Activated CD4-positive, alpha-beta memory T cell treated with anti-CD3 and anti-CD28 coated beads, Interleukin-2, amount 10 ng/mL, durations not matched to agents 7 days and 5 days (primary cell): ENCODE measurements at places on chromosomes 13 and 19. TPM values are rescaled to one million over a fixed set of nuclear protein-coding genes. Genes with fewer than 3 reads are reported as not detected.
A peak's percentile ranks its signal among the peaks of the same experiment; 100 is the strongest.

The CPAMD8 gene
- 1.2 TPM for total RNA-seq

DNA sequence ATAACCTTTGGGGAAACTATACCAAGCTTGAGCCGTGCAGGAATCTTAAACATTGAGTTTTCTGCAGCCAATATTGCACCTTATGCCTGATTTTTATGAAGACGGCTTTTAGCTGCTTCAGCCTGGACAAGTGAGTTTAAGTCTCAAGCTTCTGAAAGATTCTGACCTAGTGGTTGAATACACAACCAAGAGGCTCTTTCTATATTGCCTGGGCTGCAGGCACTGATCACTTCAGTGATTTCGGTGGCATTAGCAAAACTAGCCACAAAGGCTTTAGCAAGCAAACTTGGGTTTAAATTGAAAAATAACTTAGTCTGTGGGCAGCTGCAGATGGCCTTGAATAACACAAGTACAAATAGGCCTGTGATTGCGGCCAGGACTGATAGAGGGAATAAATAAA, 29.3 kb upstream of the RFXAP start:
- DNase-seq, result no peak

The NKPD1 gene
- total RNA-seq, result 0.10 TPM

The ADGRE2 gene
- 0.48 TPM for total RNA-seq

- DNase-seq, result no peak
These were observed 18.1 kb downstream of the GADD45B start for GRCh38 chr19:2494084-2494446.

DNA sequence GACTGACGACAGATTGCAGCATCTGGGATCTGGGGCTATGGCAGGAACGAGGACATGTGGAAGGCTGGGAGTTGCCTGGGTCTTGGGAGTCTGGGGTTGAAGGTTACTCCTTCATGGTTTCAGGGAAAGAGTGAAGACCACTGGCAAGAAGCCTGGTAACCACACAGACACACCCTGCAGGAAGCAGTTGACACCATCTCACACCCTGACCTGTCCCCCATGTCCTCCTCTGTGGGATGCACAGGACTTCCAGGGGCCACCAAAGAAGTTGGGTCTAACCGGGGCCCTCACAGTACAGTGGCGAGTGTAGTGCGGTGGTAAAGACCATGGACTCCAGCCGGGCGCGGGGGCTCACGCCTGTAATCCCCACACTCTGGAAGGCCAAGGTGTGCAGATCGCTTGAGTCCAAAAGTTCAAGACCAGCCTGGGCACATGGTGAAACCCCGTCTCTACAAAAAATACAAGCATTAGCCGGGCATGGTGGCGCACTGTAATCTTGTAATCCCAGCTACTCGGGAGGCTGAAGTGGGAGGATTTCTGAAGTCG, 10.6 kb upstream of the FFAR2 start:
- no peak for DNase-seq

- no peak for DNase-seq
These were observed 31.8 kb downstream of the GJA3 start for GRCh38 chr13:20129076-20129475.

DNA sequence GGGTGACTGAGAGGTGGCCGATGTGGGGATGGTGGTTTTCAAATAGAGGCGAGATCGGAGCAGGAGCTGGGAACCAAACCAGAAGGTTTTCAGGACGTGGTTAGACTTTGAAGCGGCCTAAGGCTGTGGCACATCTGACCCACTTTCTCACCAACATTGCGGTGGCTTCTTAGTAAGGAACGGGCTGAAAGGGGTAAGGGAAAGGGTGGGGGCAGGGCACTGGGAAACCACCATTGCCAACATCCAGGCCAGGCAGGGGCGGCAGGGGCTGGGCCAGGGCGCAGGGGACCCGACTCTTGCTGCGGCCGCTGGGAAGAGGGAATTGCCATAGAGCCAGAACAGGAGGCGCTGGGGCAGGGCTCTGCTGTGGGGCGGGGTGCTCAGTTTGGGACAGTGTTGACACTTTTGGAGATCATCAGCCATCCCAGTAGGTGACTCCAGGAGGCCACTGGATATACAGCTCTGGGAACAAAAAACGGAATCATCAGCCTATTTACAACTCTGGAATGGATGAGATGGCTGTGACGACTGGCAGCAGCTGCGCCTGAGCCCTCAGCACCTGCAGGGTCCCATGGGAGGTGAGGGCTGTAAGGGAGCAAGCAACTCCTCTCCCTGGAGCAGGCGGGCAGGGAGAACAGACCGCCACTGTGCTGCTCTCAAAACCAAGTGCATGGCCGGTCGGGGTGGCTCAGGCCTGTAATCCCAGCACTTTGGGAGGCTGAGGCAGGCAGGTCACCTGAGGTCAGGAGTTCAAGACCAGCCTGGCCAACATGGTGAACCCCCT, 52.2 kb downstream of the IRS2 start:
- no peak for DNase-seq

- no peak for DNase-seq
These were observed 6.6 kb downstream of the COLGALT1 start for GRCh38 chr19:17562097-17562496.

The FAM216B gene
- total RNA-seq, result not detected

DNA sequence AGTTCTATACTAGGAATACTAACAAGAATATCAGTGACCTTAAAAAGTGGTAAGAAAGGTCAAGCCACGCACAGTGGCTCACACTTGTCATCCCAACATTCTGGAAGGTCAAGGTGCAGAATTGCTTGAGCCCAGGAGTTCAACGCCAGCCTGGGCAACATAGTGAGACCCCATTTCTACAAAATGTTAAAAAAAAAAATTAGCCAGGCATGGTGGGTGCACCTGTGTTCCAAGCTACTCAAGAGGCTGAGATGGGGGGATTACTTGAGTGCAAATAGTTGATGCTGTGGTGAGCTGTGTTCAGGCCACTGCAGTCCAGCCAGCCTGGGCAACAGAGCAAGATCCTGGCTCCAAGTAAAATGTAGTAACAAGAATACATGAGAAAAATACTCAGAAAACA, 61.8 kb downstream of the PCDH9 start:
- no peak for DNase-seq

The LRRC25 gene
- total RNA-seq, result not detected

DNA sequence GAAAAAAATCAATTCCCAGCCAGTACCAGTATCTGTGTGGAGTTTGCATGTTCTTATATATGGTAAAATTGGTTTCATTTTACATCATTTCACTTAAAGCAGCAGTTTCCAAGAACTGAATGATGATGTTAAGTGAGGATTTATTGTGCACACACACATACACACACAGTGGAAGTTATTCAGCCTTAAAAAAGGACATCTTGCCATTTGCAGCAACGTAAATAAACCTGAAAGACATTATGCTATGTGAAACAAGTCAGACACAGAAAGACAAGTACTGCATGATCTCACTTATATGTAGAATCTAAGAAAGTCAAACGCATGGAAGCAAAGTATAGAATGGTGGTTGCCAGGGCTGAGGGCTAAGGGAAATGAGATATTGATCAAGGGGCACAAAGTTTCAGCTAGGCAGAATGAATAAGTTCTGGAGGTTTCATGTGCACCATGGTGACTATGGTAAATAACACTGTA, 5.3 kb downstream of the SIGLECL1 start:
- DNase-seq, result peak; percentile 49

- no peak for DNase-seq
These were observed 157.5 kb downstream of the RGCC start for GRCh38 chr13:41614671-41615527.

DNA sequence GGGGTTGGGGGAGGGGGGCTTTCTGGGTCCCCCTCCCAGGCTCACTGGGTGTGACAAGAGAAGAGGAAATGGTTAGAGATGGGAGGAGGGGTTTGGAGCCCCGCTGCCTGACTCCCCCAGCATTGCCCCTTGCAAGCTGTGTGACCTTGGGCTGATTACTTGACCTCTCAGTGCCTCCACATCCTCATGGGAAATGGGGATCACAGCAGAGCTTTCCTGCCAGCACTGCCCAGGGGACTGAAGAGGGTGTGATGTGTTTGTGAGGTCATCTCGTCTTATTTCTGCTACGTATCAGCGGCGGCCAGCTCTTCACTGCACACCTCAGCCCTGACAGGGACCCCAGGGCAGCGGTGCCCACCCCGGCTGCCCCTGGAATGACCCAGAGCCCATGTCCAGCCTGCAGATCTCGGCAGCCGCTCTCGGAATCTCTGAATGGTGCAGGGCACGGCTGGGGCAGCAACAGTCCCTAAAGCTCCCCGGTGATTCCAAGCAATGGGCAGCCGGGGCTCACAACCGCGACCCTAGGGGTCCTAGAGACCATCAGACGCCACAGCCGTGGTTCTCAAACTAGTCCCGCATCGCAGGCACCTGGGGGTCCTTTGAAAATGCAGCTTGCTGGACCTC, 8.4 kb downstream of the PNMA8B start:
- DNase-seq, result no peak

DNA sequence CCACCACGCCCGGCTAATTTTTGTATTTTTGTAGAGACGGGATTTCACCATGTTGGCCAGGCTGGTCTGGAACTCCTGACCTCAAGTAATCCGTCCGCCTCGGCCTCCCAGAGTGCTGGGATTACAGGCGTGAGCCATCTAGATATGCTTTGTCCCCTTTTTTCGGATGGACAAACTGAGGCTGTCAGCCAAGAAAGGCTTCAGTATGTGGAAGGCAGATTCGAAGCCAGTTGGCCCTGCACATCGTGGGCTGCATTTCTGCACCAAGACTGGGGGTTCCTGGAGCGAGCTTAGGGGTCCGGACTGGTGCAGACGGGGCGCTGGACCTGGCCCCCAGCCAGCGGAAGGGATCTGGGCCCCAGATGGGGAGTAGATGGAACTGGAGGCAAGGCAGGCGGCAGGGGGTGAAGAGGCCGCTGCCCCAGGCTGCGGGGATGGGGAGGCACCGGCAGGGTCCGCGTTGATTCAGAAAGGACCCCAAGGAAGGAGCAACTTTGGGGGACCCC, 9.7 kb upstream of the JUND start:
- peak; percentile 45 for DNase-seq

The TMIGD2 gene
- 2.6 TPM for total RNA-seq

DNA sequence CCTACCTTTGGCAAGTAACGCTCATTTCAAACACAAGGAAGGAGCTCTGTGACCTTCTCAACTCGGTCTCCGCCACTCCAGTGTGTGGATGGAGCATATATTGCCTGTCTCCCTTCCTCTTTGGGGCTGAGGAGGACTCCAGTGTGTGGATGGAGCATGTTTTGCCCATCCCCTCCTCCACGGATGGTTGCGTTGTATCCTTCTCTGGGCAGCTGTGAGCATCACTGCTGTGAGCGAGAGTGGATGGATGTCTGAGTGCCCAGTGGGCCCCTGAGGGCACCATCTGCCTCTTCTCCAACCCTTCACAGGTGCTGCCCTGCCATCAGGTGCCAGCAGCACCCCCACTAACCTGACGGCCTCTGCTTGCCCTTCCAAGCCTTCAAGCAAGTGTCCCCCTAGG, 186.2 kb downstream of the TEX29 start:
- DNase-seq, result no peak

DNA sequence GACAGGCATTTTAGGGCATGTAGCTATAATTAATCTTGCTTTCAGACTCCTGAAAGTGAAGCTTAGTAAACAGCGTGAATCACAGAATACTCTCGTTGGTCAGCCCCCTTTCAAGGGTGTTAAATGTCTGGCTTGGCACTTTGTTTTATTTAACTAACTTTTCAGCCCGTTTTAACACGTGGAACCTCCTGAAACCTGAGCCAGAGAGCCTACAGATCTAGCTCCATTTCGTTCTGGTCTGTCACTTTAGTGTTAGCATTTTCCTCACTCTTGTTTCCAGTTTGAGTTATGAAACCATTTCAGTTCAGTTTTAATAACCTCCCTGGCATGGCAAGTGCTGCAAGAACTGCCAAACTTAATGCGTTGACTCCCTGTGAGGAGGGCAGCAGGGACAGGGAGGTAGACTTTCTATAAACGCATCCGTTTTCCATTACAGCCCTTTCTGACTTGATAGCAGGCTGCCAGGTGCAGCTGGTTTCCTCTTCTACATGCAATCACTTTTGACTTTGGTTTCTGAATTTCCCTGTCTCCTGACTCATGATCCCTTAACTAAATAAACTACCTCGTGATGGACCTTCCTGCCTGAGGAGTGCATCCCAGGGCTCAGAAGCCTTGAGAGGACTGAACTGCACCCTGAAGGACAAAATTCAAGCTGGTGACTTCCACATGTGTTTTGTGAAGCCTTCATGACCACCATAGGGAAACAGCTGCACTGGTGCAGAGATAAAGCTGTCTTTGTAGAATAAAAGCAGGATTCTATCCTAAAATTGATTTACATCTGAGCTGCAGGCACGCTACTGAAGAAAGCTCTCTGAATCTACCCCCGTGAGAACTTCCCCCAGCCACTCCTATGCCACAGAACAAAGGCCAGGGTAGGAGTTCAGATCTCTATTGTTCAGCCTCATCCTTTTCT, 192.6 kb downstream of the DLEU7 start:
- DNase-seq, result no peak

The ZNF473 gene
- 8.1 TPM for total RNA-seq

- no peak for DNase-seq
These were observed 44.5 kb downstream of the TMEM255B start for GRCh38 chr13:113803409-113804016.

DNA sequence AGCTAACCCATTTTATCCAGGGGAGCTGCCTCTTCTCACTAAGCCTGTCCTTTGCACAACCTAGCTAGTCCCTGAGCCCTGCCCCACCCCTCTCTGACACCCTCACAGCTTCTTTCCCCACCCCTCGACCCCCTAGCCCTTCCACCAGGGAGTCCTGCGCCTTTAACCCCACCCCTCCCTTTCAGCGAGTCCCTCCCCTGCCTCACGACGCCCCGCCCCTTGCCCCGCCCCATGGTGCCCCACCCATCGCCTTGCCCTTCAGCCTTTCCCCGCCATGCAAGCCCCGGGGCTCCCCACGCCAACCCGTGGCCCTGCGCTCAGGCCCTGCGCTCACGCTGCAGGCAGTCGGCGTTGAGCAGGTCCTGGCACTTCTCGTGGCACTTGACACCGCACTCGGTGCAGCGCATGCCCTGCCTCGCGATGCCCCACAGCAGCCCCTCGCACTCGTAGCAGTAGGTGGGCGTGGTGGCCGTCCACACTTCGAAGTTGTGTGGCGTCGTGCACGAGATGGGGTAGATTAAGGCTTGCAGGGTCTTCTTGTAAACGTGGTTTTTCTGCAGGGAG, 40.0 kb downstream of the UNC13A start:
- DNase-seq, result no peak

DNA sequence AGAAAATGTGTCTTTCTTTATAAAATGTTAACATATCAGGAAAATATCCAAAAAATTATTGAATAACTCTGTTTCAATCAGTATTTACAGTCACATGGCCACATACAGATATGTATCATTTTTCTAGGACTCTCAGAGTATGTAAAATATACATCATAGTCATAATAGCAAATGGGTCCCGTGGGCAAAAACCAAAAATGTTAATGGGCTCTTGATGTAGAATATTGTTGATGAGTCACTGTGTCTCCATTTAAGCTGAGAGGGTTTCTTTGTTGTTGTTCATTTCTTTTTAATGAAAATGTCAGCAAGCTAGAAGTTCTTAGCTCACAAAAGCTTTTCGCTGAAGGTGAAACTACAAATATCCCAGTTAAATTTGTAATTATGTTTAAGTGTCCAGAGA, 1713.1 kb upstream of the PCDH20 start:
- DNase-seq, result no peak
